ENCODE measurements at places on chromosomes 3 and 15. TPM values are rescaled to one million over a fixed set of nuclear protein-coding genes. Genes with fewer than 3 reads are reported as not detected.

HRG gene
- total RNA-seq: not detected

TGM5 gene
- not detected for total RNA-seq

CRTC3 gene
- total RNA-seq: 23.0 TPM

NAALADL2 gene
- 17.7 TPM for total RNA-seq

EPHA3 gene
- 27.7 TPM for total RNA-seq

C3orf80 gene
- not detected for total RNA-seq

NKIRAS1 gene
- 17.2 TPM for total RNA-seq

CACNA1D gene
- 5.7 TPM for total RNA-seq

COL6A5 gene
- not detected for total RNA-seq
